ENCODE measurements at places on chromosomes 6 and 20.

- DNase-seq, result no peak
These were observed 66.8 kb upstream of the RPS6KA2 start for GRCh38 chr6:166693880-166694279.

DNA sequence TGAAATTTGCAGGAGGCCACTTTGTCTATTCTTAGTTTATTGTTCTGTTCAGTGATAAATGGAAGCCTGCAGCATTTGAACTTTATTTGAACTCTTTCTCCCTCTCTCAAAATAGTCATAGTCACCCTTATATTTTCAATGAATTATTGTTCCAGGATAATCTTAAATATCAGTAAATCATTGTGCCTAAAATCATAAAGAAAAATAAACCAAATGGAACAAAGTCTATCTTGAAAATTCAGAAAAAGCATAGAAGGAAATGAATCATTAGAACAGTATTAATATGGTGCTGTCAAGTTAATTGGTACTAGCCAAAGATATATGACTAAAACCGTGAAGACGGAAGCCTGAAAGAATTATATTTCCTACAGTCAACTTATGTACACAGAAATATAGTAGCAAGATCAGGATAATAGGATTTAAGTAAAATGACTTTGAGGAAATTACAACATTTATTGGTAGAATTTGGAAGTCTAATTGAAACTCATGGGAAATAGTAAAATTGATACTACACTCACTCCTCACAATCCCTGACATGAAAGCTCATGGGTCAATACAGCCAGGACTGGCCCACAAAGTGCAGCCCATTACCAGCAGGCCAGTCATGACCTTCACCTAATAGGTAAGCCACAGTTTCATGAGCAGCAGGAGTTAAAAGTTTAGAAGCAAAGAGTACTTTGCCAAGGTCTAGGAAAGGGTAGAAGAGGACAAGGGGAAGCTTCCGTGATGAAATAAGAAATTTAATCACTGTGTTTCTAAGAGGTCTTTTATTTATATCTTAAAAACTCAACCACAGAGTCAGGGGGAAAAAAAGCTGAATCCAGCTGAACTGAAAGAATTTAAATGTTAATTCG, 119.9 kb upstream of the ENPP5 start:
- no peak for DNase-seq

- no peak for DNase-seq
These were observed 448 bp upstream of the RIN2 start for GRCh38 chr20:19757487-19758132.

GRCh38 chr6:155274533-155274932, 10.7 kb downstream of the CLDN20 start:
- no peak for DNase-seq

DNA sequence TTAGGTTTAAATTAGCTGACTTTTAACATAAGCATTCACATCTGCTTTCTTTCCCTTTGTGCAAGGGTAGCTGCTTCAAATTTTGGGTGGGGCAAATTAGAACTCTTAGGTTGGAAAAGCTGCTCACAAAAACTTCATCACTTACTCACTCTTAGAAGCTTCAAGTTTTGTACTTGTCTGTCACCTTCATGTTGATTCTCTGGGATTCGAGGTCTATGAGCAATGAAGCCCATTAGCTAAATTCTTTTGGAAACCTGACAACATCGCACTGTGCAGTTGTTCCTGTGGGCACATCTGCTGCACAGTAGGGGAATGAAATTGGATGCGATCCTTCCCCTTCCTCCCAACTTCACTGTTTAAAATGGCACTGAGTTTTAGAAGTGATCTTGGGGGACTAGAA, 156.1 kb downstream of the UBE3D start:
- no peak for DNase-seq

GRCh38 chr20:57807401-57808263, 97.8 kb upstream of the PMEPA1 start:
- DNase-seq, result no peak

GRCh38 chr6:122429323-122429722, 29.9 kb downstream of the HSF2 start:
- DNase-seq, result no peak

GRCh38 chr20:20638878-20639277, 73.6 kb downstream of the RALGAPA2 start:
- no peak for DNase-seq

DNA sequence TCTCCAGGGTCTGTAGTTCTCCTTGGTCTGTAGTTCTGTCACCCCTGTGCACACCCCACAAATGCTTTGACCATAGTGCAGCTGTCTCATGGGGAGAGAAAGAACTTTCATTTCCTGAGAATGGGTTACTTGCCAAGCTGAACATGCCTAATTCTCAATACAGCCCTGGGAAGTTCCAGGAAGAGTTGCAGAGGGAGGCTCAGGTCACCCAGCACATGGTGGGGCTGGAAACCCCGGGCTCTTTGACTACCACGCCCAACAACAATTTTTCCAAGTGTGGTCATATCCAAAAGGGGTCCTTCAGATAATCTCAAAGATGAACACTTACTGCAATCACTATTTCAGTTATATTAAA, 2.2 kb upstream of the PTPRA start:
- no peak for DNase-seq

DNA sequence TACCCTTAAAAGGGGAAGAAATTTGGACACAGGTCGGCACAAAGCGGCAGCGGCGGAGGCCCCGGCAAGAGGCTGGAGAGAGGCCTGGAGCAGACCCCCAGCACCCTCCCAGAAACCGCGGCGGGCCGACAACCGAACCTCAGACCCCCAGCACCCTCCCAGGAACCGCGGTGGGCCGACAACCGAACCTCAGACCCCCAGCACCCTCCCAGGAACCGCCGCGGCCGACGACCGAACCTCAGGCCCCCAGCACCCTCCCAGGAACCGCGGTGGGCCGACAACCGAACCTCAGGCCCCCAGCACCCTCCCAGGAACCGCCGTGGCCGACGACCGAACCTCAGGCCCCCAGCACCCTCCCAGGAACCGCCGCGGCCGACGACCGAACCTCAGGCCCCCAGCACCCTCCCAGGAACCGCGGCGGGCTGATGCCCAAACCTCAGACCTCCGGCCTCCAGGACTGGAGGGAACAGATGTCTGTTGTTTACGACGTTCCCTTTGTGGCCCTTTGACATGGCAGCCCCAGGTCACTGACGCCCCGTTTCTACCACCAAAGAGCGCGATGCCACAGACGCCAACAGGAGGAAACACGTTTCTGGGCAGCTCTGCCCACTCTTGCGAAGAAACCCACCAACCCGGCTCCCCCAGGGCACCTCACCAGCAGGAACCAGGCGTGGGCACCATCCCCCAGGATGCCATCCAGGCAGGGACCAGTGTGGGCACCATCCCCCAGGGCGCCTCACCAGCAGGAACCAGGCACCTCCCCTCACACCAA, 28.4 kb downstream of the ZBTB46 start:
- no peak for DNase-seq

Data from stimulated activated CD8-positive, alpha-beta memory T cell treated with anti-CD3 and anti-CD28 coated beads, Interleukin-4, amount 100 ng/mL, for 1 hour (primary cell).